ENCODE measurements at places on chromosomes 1 and 21. TPM values are rescaled to one million over a fixed set of nuclear protein-coding genes. Genes with fewer than 3 reads are reported as not detected.

The OR6N1 gene
- total RNA-seq, result not detected

The CRYAA gene
- not detected for total RNA-seq

The NECTIN4 gene
- total RNA-seq, result 6.3 TPM

The C8B gene
- total RNA-seq, result not detected

The LDLRAD2 gene
- 0.23 TPM for total RNA-seq
